ENCODE measurements at places on chromosomes 1 and 21.

DNA sequence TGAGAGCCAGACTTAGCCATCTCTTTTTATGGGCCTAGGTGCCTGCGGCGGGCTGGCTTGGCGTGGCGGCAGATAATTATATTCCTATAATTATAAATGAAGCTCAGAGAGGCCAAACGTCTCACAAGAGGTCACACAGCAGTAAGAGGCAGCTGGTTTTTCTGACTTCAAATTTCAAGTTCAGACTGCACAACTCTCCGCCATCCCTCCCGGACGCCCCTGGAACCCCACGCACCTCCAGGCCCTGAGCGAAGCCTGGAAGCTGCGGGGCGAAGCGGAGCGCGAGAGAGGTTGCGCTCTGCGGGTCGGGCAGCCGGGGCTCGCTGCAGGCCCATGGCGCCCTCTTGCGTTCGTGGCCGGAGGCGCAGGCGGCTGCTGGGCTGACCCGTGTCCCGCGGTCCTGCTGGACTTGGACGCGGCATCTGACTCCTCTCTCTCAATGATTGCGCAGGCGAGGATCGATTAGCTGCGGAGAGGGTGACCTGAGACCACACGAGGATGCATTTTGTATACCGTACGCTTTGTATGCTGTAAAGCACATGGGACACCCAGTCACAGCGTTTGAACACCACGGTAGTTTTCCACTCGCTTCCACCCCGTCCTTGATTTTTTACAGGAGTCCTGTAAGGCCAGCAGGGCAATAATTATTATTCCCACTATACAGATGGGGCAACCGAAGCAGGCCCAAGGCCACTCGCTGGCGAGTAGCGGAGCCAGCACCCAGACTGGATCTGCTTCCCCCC is 272.7 kb downstream of the FOXD2 start:
- DNase-seq = peak; percentile 71

DNA sequence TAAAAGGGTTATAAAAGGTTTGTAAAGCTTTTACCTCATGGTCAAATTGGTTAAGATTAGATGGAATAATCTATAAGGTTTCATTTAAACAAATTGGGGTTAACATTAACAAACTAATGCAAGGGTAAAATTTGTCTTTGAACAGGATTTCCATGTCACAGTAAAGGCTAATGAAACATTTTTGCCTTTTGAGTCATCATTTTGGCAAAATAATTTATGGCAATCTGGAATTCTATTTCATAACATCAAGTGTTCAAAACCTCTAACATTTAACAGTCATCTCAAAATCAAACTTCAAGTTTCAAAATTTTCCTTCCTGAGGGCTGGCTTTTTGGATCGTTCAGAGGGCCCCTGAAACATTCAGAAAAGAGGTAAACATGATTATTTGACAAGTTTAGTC is 6.6 kb upstream of the CD46 start:
- no peak for DNase-seq

GRCh38 chr1:170339534-170339933 is 192.4 kb upstream of the GORAB start:
- DNase-seq = no peak

DNA sequence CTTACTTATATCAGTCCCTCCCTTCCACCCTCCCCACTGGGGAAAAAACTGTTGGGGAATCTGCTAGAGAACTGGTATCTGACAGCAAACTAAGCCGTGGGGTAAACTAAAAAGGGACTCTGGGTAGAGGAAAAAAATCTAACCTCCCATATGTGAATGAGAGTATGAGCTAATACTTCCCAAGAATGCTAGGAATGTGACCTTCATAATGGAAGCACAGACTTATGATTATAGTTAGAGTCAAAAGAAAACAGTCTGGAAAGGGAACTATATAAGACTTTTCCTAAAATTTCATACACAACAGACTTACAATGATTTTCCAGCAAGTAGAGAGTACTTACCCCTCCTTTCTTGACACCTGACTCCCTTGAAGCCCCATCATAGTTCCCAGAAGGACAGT is 23.0 kb upstream of the RBBP5 start:
- no peak for DNase-seq

- DNase-seq = no peak
These were observed 3.8 kb upstream of the S100B start for GRCh38 chr21:46608672-46609111.

DNA sequence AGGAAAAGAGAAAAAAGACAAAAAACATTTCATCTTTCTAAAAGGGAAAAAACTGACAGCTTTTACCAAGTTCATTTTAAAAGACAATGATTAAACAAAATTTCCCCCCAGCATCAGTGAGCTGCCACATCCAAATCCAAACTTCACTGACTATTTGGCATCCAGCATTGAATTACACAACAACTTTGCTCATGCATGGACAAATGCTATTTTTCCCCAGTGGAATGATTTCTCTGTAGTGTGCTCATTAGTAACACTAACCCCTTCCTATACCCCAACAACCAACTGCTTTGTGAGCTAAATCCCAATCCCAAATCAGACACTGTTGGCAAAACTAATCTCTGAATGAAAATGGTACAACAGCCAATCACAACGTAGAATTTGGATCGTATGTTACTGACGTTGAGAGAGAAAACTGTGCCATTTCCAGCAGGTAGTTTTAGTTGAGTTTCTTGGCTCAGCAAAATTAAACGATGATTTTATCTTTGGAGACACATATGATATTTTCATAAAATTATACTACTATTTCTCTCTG is 37.9 kb downstream of the PIK3R3 start:
- DNase-seq = no peak

DNA sequence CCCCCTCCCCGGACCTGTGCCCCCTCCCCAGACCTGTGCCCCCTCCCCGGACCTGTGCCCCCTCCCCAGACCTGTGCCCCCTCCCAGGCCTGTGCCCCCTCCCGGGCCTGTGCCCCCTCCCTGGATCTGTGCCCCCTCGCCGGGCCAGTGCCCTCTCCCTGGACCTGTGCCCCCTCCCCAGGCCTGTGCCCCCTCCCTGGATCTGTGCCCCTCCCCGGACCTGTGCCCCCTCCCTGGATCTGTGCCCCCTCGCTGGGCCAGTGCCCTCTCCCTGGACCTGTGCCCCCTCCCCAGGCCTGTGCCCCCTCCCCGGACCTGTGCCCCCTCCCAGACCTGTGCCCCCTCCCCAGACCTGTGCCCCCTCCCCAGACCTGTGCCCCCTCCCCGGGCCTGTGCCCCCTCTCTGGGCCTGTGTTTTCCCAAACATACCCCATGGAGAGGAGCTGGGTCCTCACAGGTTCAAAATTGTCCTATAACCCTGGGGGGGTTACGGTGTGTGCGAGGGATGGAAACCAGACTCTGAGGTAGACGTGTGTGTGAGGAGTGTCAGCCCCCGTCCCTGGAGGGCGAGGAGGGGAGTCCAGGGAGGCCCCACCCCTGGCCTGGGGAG is 47.6 kb upstream of the POFUT2 start:
- DNase-seq = no peak

DNA sequence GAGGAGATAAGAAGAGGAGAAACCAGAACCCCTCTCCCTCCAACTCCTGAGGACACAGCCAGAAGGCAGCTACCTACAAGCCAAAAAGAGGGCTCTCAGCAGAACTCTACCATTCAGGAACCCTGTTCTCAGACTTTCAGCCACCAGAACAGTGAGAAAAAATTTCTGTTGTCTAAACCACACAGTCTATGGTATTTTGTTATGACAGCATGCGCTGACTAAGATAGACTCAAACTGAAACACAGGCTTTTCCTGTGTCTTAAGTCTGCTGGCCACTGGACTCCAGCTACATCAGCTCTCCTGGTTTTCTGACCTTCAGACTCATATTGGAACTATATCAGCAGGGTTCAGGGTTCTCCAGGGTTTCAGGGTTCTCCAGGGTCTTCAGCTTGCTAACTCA is 126.5 kb upstream of the TNFSF4 start:
- DNase-seq = no peak

GRCh38 chr1:26349188-26349876 is 4.6 kb downstream of the CRYBG2 start:
- DNase-seq = no peak

DNA sequence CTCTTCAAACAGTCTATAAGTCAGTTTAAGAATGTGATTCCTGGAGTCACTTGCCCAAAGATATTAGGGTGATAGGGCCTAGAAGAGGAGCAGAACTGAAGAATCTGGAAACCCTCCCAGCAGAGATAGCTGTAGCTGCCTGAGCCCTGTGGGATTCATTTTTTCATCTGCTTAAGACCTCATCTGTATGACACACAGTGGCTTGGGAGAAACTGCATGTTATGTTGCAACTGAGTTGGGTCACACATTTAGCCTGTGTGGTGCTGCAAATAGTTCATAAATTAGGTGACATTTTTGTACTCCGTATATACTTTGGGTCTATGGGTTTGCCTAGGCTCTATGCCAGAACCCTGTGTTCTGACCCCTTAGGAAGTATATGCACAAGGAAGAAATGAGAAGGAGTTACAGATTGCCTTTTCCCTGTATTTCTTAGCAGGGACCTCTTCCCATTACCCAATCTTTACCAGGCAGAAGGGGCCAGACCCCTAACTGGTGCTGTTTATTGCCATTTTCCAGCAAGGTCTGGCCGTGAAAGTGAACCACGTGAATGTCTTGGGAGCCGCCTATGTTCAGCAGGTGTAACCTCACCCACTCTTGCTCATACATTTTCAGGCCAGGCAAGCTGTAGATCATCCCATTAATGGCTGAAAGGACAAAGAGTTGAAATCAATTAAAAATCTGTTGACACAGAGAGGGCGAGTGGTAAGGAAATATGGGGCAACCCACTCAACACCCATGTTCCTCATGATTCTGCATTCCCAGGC is 41.9 kb upstream of the SLC19A2 start:
- DNase-seq = no peak

DNA sequence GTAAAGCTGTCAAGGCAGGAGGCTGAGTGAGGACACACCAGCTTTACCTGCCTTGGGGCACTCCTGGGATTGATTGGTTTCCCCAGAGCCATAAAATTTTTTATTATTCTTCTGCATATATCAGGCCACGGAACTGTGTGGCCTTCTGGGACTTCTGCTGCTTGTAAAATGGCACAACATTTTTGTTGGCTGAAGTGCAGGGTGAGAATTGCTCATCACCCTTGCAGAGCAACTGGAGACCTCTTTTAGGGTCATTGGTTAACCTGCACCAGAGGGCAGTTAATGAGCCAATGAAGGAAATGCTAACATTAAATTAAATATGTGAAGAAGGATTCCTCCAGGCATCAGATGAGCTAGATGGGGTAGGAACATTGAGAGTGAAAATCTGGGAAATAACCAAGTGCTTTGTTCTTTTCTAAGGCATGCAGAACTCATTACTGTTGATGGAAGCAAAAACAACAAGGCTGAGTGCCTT is 87.7 kb downstream of the LTN1 start:
- DNase-seq = no peak

DNA sequence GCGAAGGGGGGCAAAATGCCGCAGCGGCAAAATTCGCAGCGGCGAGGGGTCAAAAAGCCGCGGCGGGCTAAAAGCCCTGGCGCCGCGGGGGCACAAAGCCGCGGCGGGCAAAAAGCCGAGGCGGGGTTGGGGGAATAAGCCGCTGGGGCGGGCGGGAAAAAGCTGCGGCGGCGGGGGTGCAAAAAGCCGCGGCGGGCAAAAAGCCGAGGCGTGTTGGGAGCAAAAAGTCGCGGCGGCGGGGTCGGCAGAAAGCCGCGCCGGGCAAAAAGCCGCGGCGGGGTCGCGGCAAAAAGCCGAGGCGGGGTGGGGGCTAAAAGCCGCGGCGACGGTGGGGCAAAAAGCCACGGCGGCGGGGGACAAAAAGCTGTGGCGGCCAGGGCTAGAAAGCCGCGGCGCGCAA is 3902.5 kb downstream of the SRGAP2C start:
- no peak for DNase-seq

- no peak for DNase-seq
These were observed 21.7 kb upstream of the LRRC8B start for GRCh38 chr1:89502895-89503294.

DNA sequence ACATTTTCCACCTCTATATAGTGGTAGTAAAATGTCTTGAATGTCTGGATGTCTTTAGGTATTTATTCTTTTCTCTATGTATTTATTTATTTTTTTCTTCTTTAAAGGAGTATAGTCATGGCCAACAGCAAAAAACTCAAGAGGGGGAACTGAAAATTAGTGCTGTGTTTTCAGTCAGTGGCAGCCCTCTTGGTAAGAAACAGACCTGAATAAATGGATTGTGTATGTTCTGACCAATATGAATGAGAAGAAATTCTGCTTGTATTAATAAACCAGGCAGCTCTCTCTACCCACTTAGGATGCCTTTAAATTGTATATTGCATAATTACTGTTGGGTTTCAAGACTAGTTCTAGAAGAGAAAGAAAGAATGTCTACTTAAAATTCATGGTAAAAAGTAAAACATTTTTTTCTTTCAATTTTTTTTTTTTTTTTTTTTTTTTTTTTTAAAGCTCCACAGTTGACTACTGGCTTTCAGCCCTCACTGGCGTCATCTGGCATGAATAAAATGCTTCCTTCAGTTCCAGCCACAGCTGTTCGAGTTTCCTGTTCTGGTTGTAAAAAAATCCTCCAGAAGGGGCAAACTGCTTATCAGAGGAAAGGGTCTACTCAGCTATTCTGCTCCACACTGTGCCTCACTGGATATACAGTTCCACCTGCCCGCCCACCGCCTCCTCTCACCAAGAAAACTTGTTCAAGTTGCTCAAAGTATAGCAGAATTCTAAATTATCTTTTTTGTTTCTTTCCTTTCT is 101.6 kb downstream of the ZMYM4 start:
- no peak for DNase-seq

GRCh38 chr1:69737527-69738185 is 169.9 kb downstream of the LRRC7 start:
- peak; percentile 65 for DNase-seq

GRCh38 chr1:26539722-26540121 is 10.2 kb downstream of the RPS6KA1 start:
- DNase-seq = no peak

DNA sequence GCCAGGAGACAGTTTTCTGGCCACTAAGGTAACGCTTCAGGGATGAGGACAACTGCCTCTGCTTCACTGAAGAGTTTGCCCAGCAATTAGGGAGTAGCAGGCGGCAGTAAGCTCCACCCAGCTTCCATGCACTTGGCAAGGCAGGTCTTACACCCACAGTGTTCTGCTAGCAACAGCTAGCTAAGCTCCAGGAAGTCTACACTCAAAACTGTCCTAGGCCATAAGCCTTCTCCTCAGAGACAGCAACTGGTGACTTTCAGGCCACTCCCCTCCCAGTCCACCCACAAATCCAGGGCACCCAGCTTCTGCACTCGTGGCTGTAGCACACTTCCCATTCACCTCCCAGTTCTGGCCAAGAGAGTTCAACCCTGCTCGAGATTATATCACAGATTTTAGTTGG is 47.3 kb downstream of the KMO start:
- no peak for DNase-seq

DNA sequence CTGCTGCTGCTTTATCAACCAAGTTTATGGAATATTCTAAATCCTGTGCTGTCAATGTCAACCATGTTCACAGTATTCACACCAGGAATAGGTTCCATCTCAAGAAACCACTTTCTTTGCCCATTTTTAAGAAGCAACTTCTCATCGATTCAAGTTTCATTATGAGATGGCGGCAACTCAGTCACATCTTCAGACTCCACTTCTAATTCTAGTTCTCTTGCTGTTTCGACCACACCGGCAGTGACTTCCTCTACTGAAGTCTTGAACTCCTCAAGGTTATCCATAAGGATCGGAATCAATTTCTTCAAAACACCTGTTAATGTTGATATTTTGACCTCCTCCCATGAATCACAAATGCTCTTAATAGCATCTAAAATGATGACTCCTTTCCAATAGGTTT is 39.7 kb upstream of the IFNLR1 start:
- no peak for DNase-seq
